T-helper 9 cell (primary cell): ENCODE measurements at places on chromosomes 6 and 20.

GRCh38 chr6:11963756-11964500, 48.2 kb upstream of the HIVEP1 start:
- no peak for DNase-seq

GRCh38 chr6:12032783-12033573, 20.9 kb downstream of the HIVEP1 start:
- no peak for DNase-seq

- no peak for DNase-seq
Observed at GRCh38 chr6:134607411-134607810, 289.5 kb upstream of the SGK1 start.

DNA sequence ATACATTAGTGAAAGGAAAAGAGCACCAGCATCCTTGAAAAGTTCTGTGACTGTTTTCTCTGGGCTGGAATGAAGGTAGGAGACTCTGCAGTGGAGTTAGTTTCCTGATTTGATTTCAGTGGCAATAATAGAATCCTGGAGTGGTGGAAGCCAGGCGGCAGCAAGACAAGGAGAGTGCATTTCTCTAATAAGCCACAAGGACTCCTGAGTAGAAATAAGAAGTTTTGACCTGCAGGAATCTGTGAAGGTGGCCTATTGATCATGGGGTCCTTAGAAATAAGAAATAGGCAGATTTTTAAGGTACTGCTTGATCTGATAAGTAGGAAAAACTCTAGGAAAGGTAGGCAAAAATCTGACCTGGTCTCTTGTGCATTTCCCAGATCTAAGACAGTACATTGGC, 68.4 kb upstream of the ELOVL5 start:
- no peak for DNase-seq

- DNase-seq = no peak
Observed at GRCh38 chr20:61801857-61802442, 263.7 kb downstream of the TAF4 start.

DNA sequence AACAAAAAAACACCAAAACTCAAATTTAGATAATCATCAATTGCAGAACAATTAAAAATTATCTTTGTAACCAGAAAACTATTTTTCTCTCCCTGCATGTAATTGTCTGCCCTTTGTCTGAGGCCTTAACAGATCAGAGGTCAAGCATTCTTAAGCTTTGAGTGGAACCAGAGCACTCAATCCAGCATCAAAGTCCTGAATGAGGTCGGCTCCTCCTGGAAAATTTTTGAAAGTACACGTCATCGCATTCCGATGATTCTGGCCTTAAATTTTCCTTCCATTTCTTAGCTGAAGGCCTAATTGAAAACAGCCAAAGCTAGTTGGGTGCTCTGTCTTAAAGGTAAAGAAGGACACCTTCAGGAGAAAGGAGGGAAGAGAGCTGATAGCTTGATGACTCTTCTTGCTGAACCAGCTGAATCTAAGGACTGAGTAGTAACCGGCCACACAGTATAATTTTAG, 510.2 kb upstream of the SULF2 start:
- no peak for DNase-seq

- DNase-seq = no peak
Observed at GRCh38 chr6:41774841-41775240, 4.9 kb downstream of the FRS3 start.

DNA sequence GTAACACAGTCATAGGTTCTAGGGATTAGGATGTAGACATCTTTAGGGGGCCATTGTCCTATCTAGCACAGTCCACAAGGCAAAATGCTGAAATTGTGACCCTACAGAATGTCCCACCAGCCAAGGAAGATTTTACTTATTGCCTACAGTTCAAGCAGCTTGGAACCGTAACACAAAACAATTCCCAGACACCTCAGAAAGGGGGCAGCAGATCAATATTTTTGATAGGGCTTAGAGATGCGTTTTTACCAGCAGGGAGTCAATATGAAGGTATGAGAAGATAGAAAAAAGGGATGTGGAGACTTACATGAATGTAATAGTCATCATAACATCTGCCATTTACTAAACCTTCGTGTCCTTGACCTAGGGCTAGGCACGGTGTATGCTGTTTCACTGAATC, 81.0 kb downstream of the TMEM170B start:
- no peak for DNase-seq

GRCh38 chr6:101730954-101731353, 337.4 kb downstream of the GRIK2 start:
- no peak for DNase-seq

DNA sequence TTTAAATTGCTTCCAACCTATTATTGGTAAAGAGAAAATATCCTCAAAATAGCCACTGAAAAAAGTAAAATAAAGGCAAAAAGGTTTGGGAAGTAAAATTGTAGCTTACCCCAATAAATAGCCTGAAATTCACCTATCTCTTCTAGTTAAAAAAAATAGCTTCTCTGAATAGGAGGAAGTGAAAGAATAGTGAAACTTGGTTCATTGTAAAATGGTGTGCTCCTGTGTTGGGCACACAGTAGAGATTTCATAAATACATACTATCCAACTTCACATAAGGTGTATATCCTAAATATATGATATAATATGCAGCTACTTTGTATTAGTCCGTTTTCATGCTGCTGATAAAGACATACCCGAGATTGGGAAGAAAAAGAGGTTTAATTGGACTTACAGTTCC, 45.3 kb downstream of the CDK19 start:
- DNase-seq = no peak

DNA sequence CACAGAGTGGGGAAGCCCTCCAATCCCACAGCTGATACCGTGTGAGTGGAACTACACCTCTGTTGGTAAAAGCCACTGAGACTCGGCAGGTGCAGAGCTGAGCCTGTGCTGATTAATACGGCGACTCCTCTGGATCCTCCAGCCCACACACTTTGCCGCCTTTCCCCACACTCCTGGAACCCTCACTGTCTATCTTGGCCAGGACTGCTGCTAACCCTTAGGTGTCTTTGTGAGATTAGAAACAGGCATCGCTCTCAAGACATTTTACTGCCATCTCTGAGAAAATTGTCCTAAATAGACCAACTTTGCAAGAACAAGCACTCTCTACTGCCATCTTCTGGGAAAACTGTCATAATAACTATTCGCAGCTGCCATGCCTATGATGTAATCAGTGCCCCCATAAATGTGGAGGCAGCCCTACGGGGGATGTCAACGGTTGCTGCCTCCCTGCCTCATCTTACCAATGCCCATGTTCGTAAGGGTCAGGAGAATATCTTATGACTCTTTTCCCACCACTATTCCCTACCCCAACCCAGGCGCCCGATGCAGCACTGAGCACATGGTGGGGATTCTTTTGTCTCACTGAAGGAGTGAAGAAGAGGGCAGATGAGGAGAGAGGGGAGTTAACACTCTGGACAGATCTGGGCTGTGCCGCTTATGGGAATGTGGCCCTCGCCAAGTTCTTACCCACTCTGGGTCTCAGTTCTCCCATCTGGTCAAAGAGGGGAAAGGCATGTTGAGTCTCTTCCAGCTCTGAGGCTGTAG, 26.1 kb upstream of the KCNB1 start:
- DNase-seq = no peak

DNA sequence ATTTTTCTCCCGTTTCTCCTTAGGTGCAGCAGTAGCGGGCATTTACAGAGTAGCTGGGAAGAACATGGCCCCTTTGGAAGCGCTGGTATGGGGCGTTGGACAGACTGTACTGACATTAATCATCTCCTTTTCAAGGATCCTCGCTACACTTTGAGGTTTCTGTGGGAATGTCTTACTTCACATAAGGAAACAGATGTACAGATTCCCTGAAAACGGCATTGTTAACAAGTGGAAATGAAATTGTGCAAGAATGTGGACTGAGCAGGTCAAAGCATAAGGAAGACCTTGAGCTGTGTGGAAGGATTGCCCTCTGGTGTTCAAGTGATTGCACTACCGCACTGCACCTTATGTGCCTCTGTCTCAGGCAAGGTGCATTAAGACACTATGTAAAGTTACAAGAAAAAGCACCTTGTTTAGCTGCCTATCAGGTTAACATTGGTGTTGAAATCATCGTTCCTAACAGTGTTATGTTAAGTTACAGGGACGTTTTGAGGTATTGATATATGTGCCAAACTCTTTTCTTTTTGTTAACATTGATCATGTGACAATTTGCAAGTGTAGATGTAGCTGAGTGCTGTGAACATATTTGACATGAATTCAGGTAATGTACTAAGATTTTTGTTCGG, 38.0 kb downstream of the TMEM170B start:
- peak; percentile 7 for DNase-seq

DNA sequence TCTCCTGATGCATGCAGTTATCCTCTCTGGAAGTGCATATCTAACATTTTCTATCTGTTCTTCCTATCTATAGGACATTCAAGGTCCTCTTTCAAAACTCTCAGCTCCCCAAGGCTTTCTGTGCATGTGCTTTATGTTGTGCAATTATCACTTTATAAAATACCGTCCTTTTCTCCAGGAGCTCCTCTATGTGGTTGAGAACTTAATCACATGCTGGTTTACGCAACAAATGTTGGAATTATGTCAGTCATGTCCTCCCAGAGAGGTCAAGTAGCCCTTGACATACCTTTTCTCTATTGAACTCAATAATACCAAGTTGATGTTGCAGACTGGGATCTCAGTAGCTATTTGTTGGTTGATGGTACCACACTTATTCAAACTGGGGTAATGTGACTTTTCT, 388.4 kb downstream of the BTBD3 start:
- no peak for DNase-seq

- DNase-seq = no peak
Observed at GRCh38 chr6:82783587-82784236, 281.9 kb downstream of the UBE3D start.

DNA sequence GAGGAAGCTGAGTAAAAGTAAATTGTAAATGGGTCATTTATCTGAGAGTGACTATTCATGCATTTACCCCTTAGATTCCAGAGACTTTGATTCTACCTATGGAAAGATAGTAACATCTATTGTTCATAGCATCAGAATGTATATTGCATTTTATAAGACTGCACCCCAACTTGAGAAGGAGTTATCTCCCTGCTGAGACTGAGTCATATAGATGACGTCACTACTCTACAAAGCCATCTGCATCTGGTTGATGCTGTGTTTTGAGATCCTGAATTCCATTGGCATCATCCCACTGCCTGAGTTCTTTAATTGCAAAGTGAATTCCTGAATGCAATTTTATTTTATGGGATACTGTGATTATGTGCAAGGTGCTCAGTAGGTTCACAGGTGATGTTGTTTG, 444.0 kb upstream of the SLC35B3 start:
- DNase-seq = no peak

GRCh38 chr6:51640021-51640420, 447.4 kb downstream of the PKHD1 start:
- DNase-seq = no peak

- no peak for DNase-seq
Observed at GRCh38 chr6:1593958-1594314, 15.8 kb upstream of the FOXC1 start.

GRCh38 chr6:33632558-33633039, 11.5 kb downstream of the ITPR3 start:
- DNase-seq = peak; percentile 47

DNA sequence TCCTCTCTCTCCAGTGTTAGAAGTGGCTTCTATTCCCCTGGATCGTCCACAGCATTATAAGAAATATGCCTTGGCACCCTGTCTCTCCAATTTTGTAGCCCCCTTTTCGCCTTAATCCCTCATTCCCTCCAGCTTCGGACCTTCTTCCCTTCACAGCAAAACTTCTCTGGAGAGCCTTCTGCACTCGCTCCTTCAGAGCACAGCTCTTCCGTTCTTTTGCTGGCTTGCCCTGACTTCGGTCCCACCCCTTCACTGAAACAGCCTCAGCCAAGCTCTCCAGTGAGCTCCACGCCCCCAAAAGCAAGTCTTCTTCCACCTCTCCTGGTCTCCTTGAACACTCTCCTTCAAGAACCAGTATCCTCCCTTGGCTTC, 134.7 kb upstream of the RNF24 start:
- no peak for DNase-seq

DNA sequence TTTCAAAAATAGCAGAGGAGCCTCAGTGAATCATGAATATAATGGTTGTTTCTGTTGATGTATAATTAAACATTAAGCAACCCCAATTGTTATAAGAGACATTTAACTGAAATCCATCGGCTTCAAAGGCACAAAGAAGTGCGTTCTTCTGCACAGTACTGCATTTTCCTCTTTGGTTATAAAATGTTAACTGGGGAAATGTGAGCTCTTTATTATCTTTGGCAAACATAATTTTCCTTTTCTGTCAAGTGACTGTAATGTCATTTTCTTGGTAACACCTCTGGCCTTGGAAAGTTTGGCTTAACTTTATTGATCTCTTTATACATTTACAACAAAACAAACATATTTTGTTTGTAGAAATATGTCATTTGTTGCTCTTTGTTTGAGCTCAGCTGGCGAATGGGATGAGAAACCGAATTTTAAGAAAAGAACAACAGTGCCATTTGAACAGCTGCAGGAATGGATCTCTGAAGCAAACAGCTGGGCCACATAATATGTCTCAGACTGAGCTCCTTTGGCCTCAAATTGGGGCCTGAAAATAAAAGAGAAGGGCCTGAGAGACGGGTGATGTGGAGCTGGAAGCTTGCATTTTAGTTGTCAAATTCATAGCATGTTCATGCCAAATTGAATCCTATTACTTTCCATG, 427.0 kb upstream of the SPTLC3 start:
- no peak for DNase-seq

DNA sequence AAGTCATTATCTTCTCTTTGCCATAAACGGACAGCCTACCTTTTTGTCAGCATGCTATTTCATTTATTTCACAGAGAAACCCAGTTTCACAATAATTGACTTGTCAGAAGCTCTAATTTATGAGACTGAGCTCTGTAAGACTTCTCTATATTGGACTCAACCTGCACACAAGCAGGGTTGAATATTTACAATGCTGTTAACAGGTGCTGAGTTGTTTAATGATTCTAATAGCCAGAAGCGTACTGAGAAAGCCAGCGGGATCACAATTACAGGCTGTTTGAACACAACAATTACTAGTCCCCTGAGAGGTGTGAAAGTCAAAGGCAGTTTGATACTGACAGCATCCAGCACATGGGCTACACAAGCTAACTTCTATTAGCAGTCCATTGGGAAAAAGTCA, 128.2 kb upstream of the SIM1 start:
- DNase-seq = no peak

GRCh38 chr20:57613481-57613921, 6.7 kb downstream of the ZBP1 start:
- DNase-seq = no peak

GRCh38 chr20:7990385-7990784, 29.2 kb downstream of the TMX4 start:
- no peak for DNase-seq

GRCh38 chr6:142857233-142857761, 87.7 kb downstream of the HIVEP2 start:
- DNase-seq = no peak

DNA sequence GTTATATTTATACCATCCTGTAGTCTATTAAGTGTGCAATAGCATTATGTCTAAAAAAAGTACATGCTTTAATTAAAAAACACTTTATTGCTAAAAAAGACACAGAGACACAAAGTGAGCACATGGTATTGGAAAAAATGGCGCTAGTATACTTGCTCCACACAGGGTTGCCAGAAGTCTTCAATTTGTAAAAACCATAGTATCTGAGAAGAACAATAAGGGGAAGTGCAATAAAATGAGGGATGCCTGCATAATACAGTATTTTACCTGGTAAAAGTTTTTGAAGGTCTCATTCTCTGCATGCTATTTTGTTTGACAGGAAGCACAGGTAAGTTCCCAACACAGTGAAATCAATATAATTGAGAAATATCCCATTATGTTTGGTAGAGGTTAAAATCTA, 1.6 kb downstream of the NOX3 start:
- DNase-seq = no peak
